ENCODE measurements at places on chromosomes 4 and X. TPM values are rescaled to one million over a fixed set of nuclear protein-coding genes. Genes with fewer than 3 reads are reported as not detected.

GRCh38 chrX:40827331-40827730 is 92.0 kb upstream of the MED14 start:
- H3K27me3 ChIP-seq, result peaks cover 19% of the 10 kb centered on the region
- no peaks in the 10 kb centered on the region for H3K4me1 ChIP-seq
- DNase-seq, result no peak
- no peak overlapping the region for H3K4me3 ChIP-seq
- H3K27ac ChIP-seq, result no peak overlapping the region
- H3K36me3 ChIP-seq, result no peaks in the 10 kb centered on the region

GRCh38 chr4:101345596-101346350 is 1.6 kb downstream of the PPP3CA start:
- H3K27ac ChIP-seq, result peak overlapping the region; percentile 99
- H3K4me1 ChIP-seq, result peaks cover 47% of the 10 kb centered on the region
- H3K27me3 ChIP-seq, result no peaks in the 10 kb centered on the region
- peak overlapping the region; percentile 87 for H3K4me3 ChIP-seq

DNA sequence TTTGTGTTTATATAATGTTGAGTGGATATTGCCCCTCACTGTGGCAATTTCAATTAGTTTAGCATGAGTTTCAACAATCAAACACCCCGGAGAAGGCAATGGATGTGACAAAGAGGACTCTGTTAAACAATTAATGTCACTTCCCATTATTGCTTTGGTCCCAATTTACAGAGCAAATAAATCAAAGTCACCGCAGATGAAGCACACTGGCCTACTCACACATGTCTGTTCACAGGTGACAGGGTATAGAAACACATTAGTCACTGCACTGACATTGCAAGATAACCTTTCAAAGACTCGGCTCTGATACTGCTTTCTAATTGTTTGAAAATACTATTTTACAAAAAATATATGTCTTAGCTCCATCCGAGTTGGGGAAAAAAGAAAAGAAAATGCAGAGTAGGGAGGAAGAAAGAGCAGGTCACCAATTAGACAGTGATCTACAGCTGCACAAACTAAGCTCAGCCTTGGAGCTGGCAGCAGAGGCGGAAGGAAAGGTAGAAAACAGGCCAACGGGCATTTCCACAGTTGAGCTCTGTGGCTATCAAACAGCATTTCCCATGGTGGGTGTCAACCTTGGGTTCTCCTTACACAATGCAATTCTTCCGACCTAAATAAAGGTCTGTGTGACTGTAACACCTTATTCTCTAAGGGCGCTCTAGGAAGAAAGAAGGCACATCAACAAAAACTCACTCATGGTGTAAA is 53.9 kb downstream of the PPARGC1A start:
- DNase-seq, result no peak
- no peaks in the 10 kb centered on the region for H3K4me1 ChIP-seq
- no peak overlapping the region for H3K27ac ChIP-seq
- H3K27me3 ChIP-seq, result no peaks in the 10 kb centered on the region

- no peak overlapping the region for H3K4me3 ChIP-seq
- H3K36me3 ChIP-seq, result peaks cover 24% of the 10 kb centered on the region
- no peak for DNase-seq
- H3K27ac ChIP-seq, result no peak overlapping the region
- no peaks in the 10 kb centered on the region for H3K4me1 ChIP-seq
- H3K27me3 ChIP-seq, result no peaks in the 10 kb centered on the region
Observed at GRCh38 chrX:47585273-47585672, 3.0 kb downstream of the TIMP1 start.

- no peaks in the 10 kb centered on the region for H3K4me1 ChIP-seq
- H3K36me3 ChIP-seq, result no peaks in the 10 kb centered on the region
- H3K27ac ChIP-seq, result no peak overlapping the region
- no peak overlapping the region for H3K4me3 ChIP-seq
- DNase-seq, result no peak
- no peaks in the 10 kb centered on the region for H3K27me3 ChIP-seq
Observed at GRCh38 chr4:27846951-27847350, 986.3 kb downstream of the STIM2 start.

DNA sequence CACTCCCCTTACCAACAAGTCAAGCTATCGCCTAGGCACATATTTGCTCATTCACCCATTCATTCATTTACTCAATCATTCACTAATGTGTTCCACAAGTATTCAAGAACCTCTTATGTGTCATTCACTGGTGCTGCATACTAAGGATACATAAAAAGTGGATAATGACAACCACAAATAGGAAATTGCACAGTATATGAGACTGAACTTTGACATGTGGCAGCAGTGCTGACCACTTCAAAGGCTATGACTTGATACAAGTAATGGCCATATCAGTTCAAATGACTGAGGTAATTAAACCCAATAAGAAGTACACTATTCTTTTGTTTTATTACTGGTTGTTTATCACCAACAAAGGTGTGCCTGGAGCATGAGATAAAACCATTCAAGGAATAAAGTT is 282.5 kb downstream of the KLHL13 start:
- no peaks in the 10 kb centered on the region for H3K27me3 ChIP-seq
- no peaks in the 10 kb centered on the region for H3K4me1 ChIP-seq
- H3K36me3 ChIP-seq, result no peaks in the 10 kb centered on the region
- no peak overlapping the region for H3K4me3 ChIP-seq
- no peak overlapping the region for H3K27ac ChIP-seq

GRCh38 chr4:141425124-141425523 is 204.4 kb downstream of the ZNF330 start:
- no peak overlapping the region for H3K4me3 ChIP-seq
- H3K27me3 ChIP-seq, result no peaks in the 10 kb centered on the region
- no peak for DNase-seq
- no peak overlapping the region for H3K27ac ChIP-seq

GRCh38 chr4:140088323-140088967 is 65.5 kb downstream of the MAML3 start:
- H3K4me1 ChIP-seq, result peaks cover 7% of the 10 kb centered on the region
- no peak for DNase-seq
- H3K27me3 ChIP-seq, result no peaks in the 10 kb centered on the region
- no peak overlapping the region for H3K4me3 ChIP-seq
- no peaks in the 10 kb centered on the region for H3K36me3 ChIP-seq

- H3K36me3 ChIP-seq, result no peaks in the 10 kb centered on the region
- H3K27me3 ChIP-seq, result no peaks in the 10 kb centered on the region
- no peak overlapping the region for H3K27ac ChIP-seq
- peaks cover 42% of the 10 kb centered on the region for H3K4me1 ChIP-seq
- DNase-seq, result no peak
- no peak overlapping the region for H3K4me3 ChIP-seq
Observed at GRCh38 chr4:159143687-159144086, 40.8 kb downstream of the RAPGEF2 start.

DNA sequence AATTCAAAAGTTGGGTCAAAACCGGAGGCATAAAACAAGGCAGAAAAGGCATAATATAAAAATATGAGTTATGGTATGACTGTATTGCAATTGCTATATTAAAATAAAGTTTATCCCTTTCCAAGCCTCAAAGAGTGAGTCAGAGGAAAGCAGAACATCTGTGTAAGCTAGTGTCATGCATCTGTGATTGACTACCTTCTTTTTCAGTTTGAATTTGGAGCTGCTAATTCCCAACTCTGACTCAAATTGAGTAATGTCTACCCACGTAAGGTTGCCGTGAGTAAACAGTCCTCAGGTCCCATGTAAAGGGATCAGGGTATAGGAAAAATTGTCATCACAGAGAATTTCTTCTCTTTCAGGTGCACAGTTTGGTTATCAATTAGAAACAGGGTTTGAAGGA is 6.5 kb upstream of the SLITRK4 start:
- H3K36me3 ChIP-seq, result no peaks in the 10 kb centered on the region
- no peak overlapping the region for H3K4me3 ChIP-seq
- no peaks in the 10 kb centered on the region for H3K4me1 ChIP-seq
- no peaks in the 10 kb centered on the region for H3K27me3 ChIP-seq

DNA sequence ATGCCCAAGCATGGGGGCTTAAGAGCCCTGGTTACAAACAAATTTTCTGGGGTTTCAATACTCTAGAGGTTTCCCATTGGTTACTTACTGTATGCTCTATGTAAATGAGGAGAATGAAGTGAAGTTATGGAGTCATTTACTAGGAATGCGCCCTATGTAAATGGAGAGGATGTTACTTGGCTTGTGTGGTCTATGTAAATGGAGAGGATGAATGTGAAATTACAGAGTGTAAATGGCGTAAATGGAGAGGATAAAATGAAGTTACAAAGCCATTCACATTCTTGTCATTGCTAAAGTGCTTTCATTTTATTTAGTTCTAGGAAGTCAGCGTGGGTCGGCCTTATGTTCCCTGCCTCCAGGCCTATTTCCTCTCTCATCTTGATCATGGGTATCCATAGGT is 810.5 kb upstream of the ADGRL3 start:
- H3K27me3 ChIP-seq, result no peaks in the 10 kb centered on the region
- no peak overlapping the region for H3K27ac ChIP-seq
- no peak for DNase-seq
- H3K4me3 ChIP-seq, result no peak overlapping the region

DNA sequence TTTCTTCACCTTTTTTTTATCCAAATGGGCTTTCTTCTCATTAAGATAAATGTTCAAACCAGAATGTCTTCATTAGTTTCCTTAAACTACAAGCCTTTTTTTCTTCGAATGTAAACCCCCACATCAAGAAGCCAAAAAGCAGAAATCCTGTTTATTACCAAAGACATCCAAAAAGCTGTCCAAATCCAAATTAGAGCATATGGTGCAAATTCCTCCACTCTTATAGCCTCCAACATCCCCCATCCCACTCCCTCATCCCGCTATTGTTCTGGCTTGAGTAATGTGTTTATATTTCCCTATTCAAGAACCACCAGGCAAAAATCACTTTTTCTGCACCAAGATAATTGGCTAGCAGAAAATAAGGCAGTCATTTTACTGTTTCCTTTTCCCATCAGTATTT is 315.1 kb upstream of the ADGRL3 start:
- H3K27ac ChIP-seq, result no peak overlapping the region
- no peaks in the 10 kb centered on the region for H3K4me1 ChIP-seq
- no peak overlapping the region for H3K4me3 ChIP-seq
- no peak for DNase-seq

GRCh38 chrX:147403040-147403439 is 508.7 kb upstream of the FMR1 start:
- H3K27me3 ChIP-seq, result no peaks in the 10 kb centered on the region
- no peak for DNase-seq
- H3K27ac ChIP-seq, result no peak overlapping the region
- no peaks in the 10 kb centered on the region for H3K36me3 ChIP-seq
- no peak overlapping the region for H3K4me3 ChIP-seq

DNA sequence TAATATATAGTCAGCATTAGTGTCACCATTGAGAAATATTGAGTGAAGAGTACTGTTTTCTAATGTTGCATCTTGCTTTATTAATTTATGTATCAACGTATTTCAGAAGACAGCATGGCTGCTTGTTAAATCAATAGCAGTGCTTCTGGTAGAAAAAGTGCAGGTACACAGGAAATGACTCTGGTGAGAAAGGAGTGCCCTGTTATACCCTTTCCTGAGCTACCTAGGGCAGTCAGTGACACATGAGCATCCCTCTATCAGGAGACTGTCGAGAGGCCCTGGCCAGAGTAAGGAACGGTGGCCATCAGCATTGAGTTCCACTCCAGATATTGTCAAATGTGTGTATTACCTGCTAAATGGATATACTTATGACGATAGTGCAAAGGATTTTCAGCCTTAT is 42.1 kb downstream of the SCML1 start:
- no peaks in the 10 kb centered on the region for H3K27me3 ChIP-seq
- no peak for DNase-seq
- no peaks in the 10 kb centered on the region for H3K4me1 ChIP-seq
- H3K36me3 ChIP-seq, result no peaks in the 10 kb centered on the region
- H3K27ac ChIP-seq, result no peak overlapping the region

GRCh38 chr4:107153228-107153627 is 117.1 kb upstream of the DKK2 start:
- H3K36me3 ChIP-seq, result no peaks in the 10 kb centered on the region
- H3K4me1 ChIP-seq, result no peaks in the 10 kb centered on the region
- no peaks in the 10 kb centered on the region for H3K27me3 ChIP-seq
- DNase-seq, result no peak
- no peak overlapping the region for H3K4me3 ChIP-seq
- no peak overlapping the region for H3K27ac ChIP-seq

The MAGEA2 gene
- total RNA-seq, result not detected

The POLN gene
- 3.0 TPM for total RNA-seq

The RAB39B gene
- total RNA-seq, result 6.4 TPM

The LEF1 gene
- total RNA-seq, result 34.6 TPM

The DLG3 gene
- total RNA-seq, result 42.2 TPM

The PHF8 gene
- 42.8 TPM for total RNA-seq

The MAGEB17 gene
- total RNA-seq, result not detected

The SLITRK4 gene
- total RNA-seq, result 0.24 TPM

The CLCN5 gene
- 7.5 TPM for total RNA-seq

The SLBP gene
- 39.5 TPM for total RNA-seq

The VCX gene
- not detected for total RNA-seq

The DKK2 gene
- total RNA-seq, result 0.57 TPM
